ENCODE measurements at places on chromosomes 1 and 21.
A peak's percentile ranks its signal among the peaks of the same experiment; 100 is the strongest.

DNA sequence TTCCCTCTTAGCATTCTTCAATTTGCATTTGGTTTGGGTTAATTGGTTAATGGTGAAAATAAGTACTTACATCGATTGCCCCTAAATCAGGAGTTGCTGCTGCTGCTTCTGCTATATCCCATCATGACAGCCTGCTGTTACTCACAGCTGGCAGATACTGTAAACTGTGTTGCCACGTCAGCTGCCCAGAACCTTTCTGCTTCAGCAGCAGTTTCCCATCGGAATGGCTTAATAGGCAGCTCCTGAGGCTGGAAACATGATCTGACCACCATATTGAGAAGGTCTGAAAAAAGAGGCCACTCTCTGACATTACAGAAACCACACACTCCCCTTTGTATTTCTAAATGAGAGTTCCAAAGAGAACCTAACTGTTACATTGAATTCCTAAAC, 14.3 kb upstream of the SEC16B start:
- H3K27ac ChIP-seq: no peak overlapping the region
- H3K27me3 ChIP-seq: no peaks in the 10 kb centered on the region
- peaks cover 2% of the 10 kb centered on the region for H3K4me1 ChIP-seq

- H3K36me3 ChIP-seq: peaks cover 11% of the 10 kb centered on the region
- no peak overlapping the region for H3K4me3 ChIP-seq
- H3K27me3 ChIP-seq: no peaks in the 10 kb centered on the region
Measured at GRCh38 chr1:88956003-88956402, 36.4 kb downstream of the KYAT3 start.

DNA sequence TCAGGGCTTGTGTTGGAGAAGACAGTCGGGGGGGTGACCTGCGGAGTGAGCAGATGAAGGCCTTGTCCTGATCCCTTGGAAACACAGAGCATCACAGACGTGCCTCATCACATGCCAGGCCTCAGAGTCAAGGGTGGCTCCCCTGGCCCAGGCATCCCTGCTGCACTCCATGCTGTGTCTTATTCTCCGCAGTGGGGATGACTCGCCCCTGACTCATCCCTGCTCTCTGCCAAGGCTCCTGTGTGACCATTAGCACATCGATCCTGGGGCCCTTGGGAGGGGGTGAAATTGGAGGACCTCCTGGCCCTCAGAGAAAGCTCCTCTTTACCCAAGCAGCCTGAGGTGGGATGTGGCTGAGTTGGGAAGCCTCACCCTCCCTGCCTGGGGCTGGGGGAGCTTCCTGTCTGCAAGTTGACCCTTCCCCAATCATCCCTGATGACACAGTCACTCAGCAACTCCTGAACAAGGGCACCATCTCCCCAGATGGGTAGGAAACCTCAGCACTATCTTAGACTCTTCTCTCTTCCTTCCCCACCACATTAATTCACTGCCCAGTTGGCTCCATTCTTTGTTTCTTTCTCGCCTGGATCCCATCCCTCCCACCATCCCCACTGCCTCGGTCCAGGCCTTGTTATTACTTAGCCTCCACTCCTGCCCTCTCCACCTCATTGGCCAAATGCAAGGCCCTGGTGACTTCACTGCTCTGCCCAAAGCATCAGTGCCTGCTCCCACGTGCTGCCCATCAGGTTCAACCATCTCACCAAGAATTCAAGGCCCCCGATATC, 74.6 kb downstream of the CAMK2N1 start:
- H3K4me1 ChIP-seq: no peaks in the 10 kb centered on the region
- H3K27me3 ChIP-seq: peaks cover 5% of the 10 kb centered on the region
- H3K27ac ChIP-seq: no peak overlapping the region
- no peaks in the 10 kb centered on the region for H3K36me3 ChIP-seq

- H3K36me3 ChIP-seq: peaks cover 16% of the 10 kb centered on the region
- no peaks in the 10 kb centered on the region for H3K27me3 ChIP-seq
- H3K4me3 ChIP-seq: peak overlapping the region; percentile 90
- H3K4me1 ChIP-seq: peaks cover 4% of the 10 kb centered on the region
- DNase-seq: no peak
Measured at GRCh38 chr1:24644100-24644384, 940 bp downstream of the SRRM1 start.

- no peak for DNase-seq
- no peaks in the 10 kb centered on the region for H3K27me3 ChIP-seq
- H3K36me3 ChIP-seq: no peaks in the 10 kb centered on the region
- no peaks in the 10 kb centered on the region for H3K4me1 ChIP-seq
- H3K4me3 ChIP-seq: no peak overlapping the region
Measured at GRCh38 chr1:215599418-215600074, 32.4 kb downstream of the KCTD3 start.

DNA sequence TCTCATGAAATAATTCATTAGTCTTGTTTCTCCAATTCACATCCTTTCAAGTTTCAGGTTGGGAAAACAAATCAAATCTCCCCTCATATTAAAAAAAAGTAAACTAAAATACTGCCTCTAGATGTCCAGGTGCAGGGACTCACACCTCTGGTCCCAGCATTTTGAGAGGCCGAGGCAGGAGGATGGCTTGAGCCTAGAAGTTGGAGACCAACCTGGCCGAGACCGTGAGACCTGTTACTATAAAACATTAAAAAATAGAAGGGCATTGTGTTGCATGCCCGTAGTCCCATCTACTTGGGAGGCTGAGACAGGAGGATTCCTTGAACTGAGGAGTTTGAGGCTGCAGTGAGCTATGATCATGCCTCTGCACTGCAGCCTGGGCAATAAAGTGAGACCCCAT, 61.9 kb downstream of the ST6GALNAC5 start:
- H3K27ac ChIP-seq: no peak overlapping the region
- no peak for DNase-seq
- no peaks in the 10 kb centered on the region for H3K36me3 ChIP-seq
- no peaks in the 10 kb centered on the region for H3K4me1 ChIP-seq
- no peaks in the 10 kb centered on the region for H3K27me3 ChIP-seq

- peak; percentile 41 for DNase-seq
- peak overlapping the region; percentile 44 for H3K4me3 ChIP-seq
- H3K4me1 ChIP-seq: no peaks in the 10 kb centered on the region
- H3K27me3 ChIP-seq: no peaks in the 10 kb centered on the region
- no peaks in the 10 kb centered on the region for H3K36me3 ChIP-seq
Measured at GRCh38 chr1:83860490-83861221, 138.3 kb downstream of the TTLL7 start.

DNA sequence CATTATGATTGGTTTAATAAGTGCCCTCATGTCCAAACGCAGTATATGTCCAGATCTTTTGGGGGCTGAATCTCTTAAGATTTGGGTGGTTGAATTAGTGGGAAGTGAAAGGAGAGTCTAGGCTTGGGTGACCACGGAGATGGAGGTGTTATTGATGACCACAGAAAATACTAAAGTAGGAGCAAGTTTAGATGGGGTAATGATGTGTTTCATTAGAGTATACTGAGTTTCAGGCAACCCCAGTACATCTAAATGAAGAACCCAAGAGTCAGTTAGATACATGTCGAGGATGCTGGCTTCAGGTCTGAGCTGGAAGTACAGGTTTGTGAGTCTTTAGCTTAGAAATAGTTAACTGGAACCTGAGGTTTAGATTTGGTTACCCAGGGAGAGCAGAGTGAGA, 6.5 kb upstream of the ZZZ3 start:
- no peak overlapping the region for H3K4me3 ChIP-seq
- no peaks in the 10 kb centered on the region for H3K4me1 ChIP-seq
- no peak overlapping the region for H3K27ac ChIP-seq
- no peak for DNase-seq
- no peaks in the 10 kb centered on the region for H3K36me3 ChIP-seq

- no peaks in the 10 kb centered on the region for H3K36me3 ChIP-seq
- no peak overlapping the region for H3K27ac ChIP-seq
- H3K4me1 ChIP-seq: peaks cover 5% of the 10 kb centered on the region
Measured at GRCh38 chr1:30808067-30808662, 50.6 kb upstream of the LAPTM5 start.

- H3K4me3 ChIP-seq: no peak overlapping the region
- peaks cover 13% of the 10 kb centered on the region for H3K36me3 ChIP-seq
- H3K27ac ChIP-seq: no peak overlapping the region
- no peak for DNase-seq
- H3K27me3 ChIP-seq: no peaks in the 10 kb centered on the region
Measured at GRCh38 chr21:46540087-46540710, 64.7 kb downstream of the S100B start.

- H3K4me3 ChIP-seq: no peak overlapping the region
- H3K36me3 ChIP-seq: no peaks in the 10 kb centered on the region
- DNase-seq: no peak
- H3K27me3 ChIP-seq: no peaks in the 10 kb centered on the region
Measured at GRCh38 chr1:12511516-12512468, 106.2 kb downstream of the DHRS3 start.

GRCh38 chr1:200873116-200873670, 412 bp downstream of the GPR25 start:
- peak overlapping the region; percentile 6 for H3K4me3 ChIP-seq
- H3K4me1 ChIP-seq: peaks cover 6% of the 10 kb centered on the region
- peaks cover 9% of the 10 kb centered on the region for H3K27me3 ChIP-seq
- no peak for DNase-seq
- H3K27ac ChIP-seq: no peak overlapping the region

- no peak overlapping the region for H3K4me3 ChIP-seq
- H3K4me1 ChIP-seq: no peaks in the 10 kb centered on the region
- H3K27ac ChIP-seq: no peak overlapping the region
- no peaks in the 10 kb centered on the region for H3K27me3 ChIP-seq
Measured at GRCh38 chr21:36533468-36533848, 53.5 kb upstream of the CLDN14 start.

- peak overlapping the region; percentile 24 for H3K4me3 ChIP-seq
- no peaks in the 10 kb centered on the region for H3K27me3 ChIP-seq
- H3K27ac ChIP-seq: no peak overlapping the region
- no peak for DNase-seq
Measured at GRCh38 chr1:1157914-1158710, 15.6 kb upstream of the TTLL10 start.

- H3K27ac ChIP-seq: no peak overlapping the region
- H3K4me3 ChIP-seq: no peak overlapping the region
- no peaks in the 10 kb centered on the region for H3K27me3 ChIP-seq
Measured at GRCh38 chr21:37863842-37864241, 52.4 kb downstream of the KCNJ6 start.

DNA sequence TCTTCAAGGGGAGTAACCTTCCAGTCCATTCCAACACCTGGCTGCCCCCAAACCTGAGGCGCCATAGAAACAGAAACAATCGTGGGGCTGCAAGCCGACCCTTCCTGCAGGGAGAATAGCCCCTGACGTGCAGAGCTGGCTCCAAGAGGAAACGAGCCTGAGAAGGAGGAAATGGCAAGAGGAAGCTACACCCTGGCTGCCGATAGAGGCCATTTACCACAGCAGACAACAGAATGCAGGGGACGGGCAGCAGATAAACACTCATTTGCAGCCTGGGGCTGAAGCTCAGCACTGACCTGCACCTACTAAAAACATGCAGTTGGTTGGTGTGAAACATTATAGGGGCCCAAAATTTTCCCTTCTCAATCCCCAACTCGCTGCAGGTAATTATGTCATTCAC, 8.7 kb upstream of the TDRD10 start:
- no peak overlapping the region for H3K27ac ChIP-seq
- no peak for DNase-seq
- H3K4me3 ChIP-seq: no peak overlapping the region
- 0 out of 2 replicates have a peak, but pooled peaks cover 1% of the 10 kb centered on the region for H3K4me1 ChIP-seq
- H3K36me3 ChIP-seq: no peaks in the 10 kb centered on the region

- H3K27ac ChIP-seq: no peak overlapping the region
- no peak overlapping the region for H3K4me3 ChIP-seq
- no peaks in the 10 kb centered on the region for H3K36me3 ChIP-seq
- no peaks in the 10 kb centered on the region for H3K27me3 ChIP-seq
Measured at GRCh38 chr21:38219049-38219628, 37.7 kb upstream of the KCNJ15 start.

DNA sequence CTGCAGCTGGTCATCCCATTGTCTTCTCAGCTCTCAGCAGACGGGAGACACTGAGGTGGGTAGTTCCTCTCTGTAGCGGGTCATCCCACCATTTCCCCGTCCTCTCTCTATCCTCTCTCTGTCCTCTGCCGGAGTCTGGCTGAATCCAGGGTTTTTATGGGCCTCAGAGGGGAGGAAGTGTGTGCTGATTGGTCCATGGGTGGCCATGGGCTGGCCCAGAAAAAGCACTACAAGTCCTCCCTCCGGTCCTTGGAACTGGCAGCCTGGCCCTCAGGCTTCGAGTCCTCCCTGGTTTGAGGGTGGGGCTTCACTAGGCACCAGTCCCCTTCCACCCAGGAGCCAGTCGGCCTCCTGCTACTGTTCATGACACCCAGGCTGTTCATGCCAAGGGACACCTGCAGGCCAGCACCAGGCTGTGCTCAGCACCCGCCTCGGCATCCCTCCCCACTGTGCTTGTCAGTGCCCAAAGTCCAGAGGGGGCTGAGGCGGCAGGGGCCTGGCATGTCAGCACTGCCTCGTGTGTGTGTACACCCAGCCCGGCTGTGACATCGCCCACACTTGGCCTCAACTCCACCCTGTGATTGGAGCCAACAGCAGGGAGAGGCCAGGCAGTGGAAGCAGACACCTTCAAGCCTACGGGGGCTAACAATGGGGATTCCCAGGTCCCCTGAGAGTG, 23.0 kb upstream of the LRRC8C start:
- H3K4me3 ChIP-seq: no peak overlapping the region
- no peaks in the 10 kb centered on the region for H3K4me1 ChIP-seq
- H3K36me3 ChIP-seq: no peaks in the 10 kb centered on the region
- no peak overlapping the region for H3K27ac ChIP-seq
- no peaks in the 10 kb centered on the region for H3K27me3 ChIP-seq

DNA sequence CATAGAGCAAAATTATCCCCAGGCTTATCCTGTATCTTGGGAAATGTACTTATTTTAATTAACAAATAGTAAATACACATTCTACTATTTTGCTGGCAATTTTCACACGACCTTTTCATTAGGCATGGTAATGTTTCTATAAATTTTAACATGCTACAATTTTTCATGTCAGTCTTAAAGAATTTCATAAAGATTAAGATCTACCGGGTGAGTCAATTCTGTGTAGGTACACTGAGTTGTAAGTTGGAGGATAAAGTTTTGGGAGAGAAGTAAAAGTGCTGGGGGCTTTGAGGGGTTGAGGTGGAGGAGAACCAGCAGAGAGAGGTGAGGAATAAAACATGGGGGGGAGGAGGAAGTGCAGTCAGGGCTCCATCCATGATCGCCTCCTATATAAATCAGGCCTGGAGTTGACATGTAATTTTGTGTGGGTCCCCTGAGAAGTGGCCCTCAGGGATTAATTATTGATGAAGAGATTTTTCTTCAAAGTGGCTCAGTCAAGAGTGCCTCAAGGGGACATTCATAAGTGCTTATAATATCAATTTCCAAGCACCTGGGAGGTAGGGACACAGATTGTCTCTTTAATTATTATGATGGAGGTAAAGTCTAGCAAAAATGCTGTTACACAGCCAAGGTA, 7.2 kb downstream of the DPYD start:
- H3K4me1 ChIP-seq: no peaks in the 10 kb centered on the region
- DNase-seq: no peak
- H3K36me3 ChIP-seq: no peaks in the 10 kb centered on the region
- no peak overlapping the region for H3K4me3 ChIP-seq
- H3K27ac ChIP-seq: no peak overlapping the region
- H3K27me3 ChIP-seq: no peaks in the 10 kb centered on the region

DNA sequence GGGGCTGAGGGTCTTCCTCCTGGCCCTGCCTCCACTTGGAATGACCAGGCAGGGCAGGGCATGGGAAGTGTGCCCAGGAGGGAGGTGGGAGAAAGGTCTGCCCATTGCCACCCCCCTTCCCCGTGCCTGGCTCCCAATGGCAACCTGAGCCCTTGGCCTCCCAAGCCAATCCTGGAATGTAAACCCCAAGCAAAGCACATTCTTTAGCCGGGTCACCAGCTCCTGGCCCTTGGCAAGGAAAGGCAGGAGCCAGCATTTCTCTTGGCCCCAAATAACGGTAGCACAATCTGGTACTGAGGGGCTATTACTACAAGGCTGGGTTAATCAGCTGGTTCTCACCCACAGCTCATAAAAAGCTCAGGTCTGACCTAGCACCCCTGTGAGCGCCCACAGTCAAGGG, 6.9 kb upstream of the NUAK2 start:
- H3K27me3 ChIP-seq: no peaks in the 10 kb centered on the region
- no peak overlapping the region for H3K27ac ChIP-seq
- DNase-seq: no peak
- no peak overlapping the region for H3K4me3 ChIP-seq
- H3K36me3 ChIP-seq: no peaks in the 10 kb centered on the region
- H3K4me1 ChIP-seq: peaks cover 8% of the 10 kb centered on the region

Data from iPS DF 6.9 (cell line).